GDM1 (cell line): ENCODE measurements at places on chromosomes 11 and 22.

DNA sequence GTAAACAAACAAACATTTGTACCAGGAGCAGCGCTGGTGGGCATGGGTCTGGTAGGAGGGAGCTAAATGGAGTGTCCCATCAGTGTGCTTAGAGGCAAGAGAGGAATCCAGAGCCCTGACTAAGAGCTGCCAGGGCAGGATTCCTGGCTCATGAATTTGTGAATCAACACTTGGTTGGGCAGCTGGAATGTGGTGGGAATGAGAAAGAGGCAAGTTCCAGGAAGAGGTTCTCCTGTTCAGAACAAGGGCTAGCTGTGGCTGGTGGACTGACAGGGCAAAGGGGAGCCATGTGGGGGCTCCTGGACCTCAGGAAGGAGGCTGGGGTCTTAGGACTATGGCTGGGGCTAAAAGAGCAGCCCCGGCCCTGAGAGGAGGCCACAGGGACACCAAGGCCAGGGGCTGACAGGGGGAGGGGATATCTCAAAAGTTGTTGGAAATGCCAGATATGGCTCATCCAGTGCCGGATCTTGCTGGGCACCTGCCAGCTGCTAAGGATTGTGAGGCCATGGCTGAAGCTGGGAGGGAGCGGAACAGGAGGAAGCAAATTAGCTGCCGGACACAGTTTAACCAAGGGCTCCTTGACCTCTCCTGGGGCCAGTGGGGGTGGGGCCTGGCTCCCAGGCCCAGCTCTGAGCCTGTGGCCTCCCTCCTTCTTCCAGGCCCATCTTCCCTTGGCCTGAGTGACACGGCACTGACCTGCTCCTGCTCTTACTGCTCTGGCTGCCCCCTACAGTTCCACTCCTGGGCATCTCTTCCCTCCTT, 14.6 kb upstream of the P2RY6 start:
- DNase-seq = no peak

DNA sequence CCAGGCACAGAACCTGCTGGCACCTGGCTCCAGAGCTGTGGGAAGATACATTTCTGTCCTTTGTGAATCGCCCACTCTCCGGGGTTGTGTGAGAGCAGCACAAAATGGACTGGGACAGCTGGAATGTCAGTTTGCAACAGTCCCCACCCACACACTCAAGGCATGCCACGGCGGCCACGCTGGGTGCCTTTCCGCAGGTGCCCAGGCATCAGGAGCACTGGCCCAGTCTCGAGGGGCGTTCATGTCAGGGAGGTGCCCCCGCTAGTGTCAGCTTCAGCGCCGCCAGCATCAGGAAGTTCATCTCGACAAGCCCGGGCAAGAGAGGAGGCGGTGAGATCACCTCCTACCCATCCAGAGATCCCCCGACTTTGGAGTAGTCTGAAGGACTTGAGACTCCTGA, 2.1 kb downstream of the TP53AIP1 start:
- DNase-seq = no peak

DNA sequence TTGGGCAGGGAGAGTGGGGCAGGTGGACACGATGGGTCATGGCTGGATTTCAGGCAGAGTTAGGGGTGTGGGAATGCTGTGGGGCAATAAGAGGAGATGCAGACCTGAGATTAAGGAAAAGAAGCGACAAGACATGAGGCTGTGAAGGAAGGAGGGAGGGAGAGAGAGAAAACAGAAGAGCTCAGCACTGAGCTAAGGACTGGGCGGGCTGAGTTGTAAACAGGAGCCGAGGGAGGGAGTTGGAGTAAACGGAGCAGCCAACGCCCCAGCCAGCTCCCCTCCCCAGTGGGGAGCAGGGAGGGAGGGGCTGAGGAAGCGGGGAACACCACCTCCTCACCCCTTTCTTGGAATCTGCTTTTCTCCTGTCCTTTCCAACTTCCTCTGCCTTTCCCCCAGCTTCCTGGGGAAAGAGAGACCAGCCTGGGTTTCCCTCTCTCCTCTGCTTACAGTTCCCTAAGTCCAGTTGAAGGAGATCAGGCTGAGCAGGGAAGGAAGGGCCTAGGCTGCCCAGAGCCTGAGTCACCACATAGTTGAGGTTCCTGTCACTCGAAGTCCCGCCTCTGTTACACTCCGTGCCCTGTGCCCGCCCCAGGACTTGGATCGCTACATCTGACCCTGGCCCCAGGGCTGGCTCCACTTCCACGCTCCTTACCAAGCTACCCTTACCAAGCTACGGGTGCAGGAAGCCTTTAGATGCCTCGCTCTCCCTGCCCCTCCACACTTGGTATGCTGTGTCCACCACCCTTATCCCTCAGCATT, 6.7 kb upstream of the AHNAK start:
- DNase-seq = peak; percentile 66

DNA sequence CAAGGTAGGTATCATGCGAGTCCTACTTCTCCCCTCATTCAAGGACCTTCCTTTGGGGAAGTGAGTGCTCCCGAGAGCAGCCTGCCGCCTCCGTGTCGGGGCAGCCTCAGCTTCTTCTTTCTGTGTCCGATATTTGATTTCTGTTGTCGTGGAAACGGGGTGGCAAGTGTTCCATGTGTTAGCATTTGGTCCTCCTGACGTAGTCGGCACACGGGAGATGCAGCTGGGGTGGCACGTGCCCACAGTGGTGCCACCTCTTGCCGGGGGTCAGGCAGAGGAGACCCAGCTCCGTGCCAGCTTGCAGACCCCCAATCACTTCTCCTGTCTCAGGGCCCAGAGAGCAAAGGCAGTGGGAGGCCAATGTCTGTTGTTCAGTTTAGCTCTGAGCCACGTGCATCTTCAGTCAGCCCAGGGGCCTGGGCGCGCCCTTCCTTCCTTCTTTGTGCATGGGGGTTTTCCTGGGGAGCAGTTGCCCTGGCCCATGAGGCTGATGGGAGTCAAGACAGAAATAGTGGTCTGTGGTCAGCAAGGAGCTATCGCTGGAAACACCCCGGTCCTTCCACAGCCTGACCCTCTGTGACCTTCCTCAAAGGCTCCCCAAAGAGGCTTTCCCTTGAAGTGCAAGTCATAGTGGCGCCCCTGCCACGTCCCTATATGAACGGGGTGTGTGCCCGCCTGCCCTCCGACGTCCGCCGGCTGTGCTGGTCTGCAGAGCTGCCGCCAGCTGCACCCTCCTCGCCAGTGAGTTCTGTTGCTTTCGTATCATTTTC, 44.5 kb downstream of the PARVB start:
- DNase-seq = peak; percentile 88

GRCh38 chr22:47633111-47633510, 870.7 kb downstream of the TBC1D22A start:
- DNase-seq = no peak

- no peak for DNase-seq
Measured at GRCh38 chr11:2089536-2090165, 49.5 kb downstream of the IGF2 start.
